ENCODE measurements at places on chromosomes 2 and 18.
A peak's percentile ranks its signal among the peaks of the same experiment; 100 is the strongest.

GRCh38 chr18:8507361-8507760 is 101.9 kb upstream of the RAB12 start:
- DNase-seq = no peak

DNA sequence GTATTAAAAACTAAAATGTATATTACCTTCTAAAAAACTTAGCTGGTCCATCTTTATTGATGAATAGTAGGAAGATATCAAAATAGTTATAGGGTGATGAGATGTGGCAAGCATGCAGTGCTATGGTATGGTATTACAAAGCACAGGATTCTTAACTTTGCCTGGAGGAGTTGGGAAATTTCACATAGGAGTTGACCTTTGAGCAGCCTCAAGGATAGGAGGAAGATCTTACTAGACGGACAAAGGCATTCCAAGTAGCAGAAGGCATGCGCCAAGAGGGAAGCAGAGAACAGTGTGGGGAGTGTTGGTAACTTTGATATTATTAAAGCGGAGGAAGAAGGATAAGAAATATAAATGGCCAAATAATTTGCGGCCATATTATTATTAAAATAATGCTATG is 60.0 kb downstream of the TTC21B start:
- no peak for DNase-seq

- peak; percentile 25 for DNase-seq
These were observed 49.3 kb downstream of the TRAF3IP1 start for GRCh38 chr2:238369591-238370040.

DNA sequence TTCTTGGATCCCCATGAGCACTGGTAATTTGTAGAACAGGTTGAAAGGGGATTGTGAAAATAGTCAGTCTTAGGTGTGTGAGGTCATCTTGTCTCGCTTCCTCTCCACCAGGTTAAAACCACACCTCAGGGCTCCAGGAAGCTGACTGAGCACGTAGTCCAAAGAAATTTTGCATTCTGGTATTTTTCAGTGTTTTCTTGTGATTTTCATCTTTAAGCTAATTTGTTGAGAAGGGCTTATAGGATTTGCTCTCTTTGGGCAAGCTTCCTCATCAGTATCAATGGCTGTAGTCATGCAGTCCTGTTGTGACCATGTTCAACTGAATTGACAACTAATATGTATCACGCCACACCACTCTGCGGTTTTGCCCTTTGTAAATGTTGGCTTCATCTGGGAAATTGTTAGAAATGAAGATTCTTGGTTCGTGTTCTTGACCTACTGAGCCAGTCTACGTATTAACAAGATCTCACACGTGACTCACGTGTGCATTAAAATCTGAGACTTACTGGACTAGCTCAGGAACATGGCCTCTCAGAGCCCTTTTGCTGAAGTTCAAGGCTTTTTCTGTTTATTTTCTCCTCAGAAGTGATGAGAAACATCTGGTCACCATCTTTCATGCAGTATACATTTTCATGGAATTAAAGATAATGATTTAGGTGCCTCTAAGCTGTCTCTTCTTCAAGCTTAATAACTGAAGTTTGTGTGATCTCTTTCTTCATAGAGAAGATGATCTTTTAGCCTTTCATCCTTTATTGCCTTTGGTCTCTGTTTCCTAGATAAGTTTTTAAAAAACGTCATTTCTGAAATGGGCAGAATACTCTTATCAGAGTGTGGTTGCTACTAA is 32.8 kb downstream of the FMNL2 start:
- no peak for DNase-seq

DNA sequence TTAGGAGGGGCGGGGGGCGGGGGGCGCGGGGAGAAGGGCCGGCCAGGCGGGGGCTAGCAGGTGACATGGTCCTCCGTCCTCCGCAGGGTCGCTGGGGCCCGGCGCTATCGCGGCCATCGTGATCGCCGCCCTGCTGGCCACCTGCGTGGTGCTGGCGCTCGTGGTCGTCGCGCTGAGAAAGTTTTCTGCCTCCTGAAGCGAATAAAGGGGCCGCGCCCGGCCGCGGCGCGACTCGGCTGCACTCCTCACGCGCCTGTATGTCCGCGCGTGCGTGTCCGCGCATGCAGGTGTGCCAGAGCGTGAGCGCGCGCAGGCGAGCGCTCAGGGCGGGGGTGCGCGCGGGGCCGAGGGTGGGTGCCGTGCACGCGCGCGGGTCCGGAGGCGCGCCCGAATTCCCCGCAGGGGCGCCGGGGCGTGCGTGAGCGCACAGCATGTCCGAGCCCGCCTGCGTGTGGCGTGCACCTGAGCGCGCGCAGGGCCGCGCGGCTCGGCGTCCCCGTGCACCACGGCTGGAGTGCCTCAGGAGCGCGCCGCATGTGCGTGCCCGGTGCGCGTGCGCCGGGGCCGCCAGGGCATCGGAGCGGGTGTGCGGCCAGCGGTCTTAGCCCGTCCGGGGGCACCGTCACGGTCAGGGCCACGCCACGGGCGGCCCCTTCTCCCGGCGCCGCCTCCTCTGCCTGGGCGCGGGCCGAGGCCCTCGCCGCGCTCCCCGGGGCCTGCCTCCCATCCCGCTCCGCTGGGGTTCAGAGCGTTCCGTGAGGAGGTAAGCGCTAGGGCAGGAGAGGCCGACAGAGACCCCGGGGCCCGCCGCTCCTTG is 6.3 kb downstream of the SNORC start:
- DNase-seq = no peak

DNA sequence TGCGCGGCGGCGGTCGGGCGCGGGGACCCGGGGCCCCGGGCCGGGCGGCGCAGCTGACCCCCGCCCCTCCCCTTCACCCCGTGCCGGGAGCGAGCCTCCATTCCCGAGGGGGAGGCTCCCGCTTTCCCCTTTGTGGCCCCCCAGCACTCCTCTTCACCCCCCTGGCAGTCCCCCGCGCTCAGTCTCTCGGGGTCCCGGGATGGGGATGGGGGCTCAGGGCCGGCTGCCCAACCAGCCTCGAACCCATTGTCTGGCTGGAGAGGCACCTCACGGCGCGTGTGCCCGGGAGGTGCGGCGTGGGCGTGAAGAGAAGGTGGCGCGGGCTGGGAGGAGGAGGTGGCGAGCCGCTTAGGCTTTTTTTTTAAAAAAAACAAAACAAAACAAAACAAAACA is 748 bp downstream of the FMNL2 start:
- no peak for DNase-seq

- no peak for DNase-seq
These were observed 46.5 kb upstream of the SULT1C3 start for GRCh38 chr2:108193251-108193650.

DNA sequence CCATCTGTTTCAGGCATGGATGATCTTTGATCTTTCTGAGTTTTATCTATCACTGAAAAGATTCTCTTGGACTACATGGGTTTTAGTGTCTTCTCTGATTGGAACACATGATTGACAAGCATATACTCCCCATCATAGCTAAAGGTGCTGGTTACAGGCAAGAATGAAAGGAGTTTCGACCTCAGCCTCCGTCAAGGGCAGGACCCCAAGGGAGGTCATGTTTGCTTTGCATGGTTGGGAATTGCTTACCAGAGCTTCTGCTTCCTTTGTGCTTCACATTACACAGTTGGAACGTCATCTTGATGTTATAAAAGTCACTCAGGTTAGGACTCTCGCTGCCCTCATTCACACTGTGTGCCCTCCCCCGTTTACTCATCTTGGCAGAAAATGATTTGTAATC is 287.7 kb downstream of the PIK3C3 start:
- no peak for DNase-seq

DNA sequence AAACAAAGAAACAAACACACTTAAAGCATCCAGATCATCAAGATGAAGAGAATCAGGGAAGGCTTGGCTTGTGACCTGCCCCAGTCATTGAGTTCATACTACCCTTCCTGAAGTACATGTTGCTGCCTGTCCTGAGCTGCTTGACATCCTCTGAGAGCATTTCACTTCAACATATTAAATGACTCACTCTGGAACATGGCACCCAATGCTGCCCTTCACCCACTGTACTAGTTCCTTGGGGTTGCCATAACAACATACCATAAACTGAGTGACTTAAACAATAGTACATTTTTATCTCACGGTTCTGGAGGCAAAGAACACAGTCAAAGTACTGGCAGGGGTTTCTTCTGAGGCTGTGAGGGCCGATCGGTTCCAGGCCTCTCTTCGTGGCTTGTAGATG is 371.3 kb downstream of the RNF144A start:
- DNase-seq = no peak
